ENCODE measurements at places on chromosomes 6 and 20.

DNA sequence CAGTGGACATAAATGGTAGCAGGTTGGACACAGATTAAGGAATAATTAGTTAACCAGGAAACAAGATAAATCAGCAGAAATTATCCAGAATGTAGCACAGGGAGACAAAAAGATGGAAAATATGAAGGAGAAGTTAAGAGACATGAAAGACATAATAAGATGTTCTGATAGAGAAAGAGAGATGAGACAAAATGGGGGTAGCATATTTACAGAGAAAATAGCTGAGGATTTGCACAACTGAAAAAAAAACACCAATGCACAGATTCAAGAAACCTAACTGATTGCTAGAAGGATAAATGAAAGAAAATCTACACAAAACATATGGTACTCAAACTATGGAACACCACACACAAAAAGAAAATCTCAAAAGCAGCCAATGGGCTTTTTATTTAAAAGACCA lies 34.6 kb upstream of the TBC1D22B start:
- no peak for DNase-seq

GRCh38 chr6:149166747-149167146 lies 150.8 kb upstream of the TAB2 start:
- DNase-seq = no peak

- DNase-seq = no peak
Measured at GRCh38 chr6:37058084-37058586, 52.7 kb downstream of the FGD2 start.

GRCh38 chr6:43915986-43916923 lies 146.2 kb downstream of the VEGFA start:
- DNase-seq = no peak

- no peak for DNase-seq
Measured at GRCh38 chr6:144075875-144076274, 19.5 kb downstream of the SF3B5 start.

DNA sequence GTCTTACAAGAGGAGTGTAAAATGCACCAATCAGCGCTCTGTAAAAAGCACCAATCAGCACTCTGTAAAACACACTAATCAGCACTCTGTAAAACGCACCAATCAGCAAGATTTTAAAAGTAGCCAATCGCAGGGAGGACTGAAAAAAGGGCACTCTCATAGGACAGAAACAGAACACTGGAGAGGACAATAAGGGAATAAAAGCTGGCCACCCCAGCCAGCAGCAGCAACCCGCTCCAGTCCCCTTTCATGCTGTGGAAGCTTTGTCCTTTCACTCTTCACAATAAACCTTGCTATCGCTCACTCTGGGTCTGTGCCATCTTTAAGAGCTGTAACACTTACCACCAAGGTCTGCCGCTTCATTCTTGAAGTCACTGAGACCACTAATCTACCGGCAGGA lies 1.7 kb upstream of the AIG1 start:
- peak; percentile 27 for DNase-seq

DNA sequence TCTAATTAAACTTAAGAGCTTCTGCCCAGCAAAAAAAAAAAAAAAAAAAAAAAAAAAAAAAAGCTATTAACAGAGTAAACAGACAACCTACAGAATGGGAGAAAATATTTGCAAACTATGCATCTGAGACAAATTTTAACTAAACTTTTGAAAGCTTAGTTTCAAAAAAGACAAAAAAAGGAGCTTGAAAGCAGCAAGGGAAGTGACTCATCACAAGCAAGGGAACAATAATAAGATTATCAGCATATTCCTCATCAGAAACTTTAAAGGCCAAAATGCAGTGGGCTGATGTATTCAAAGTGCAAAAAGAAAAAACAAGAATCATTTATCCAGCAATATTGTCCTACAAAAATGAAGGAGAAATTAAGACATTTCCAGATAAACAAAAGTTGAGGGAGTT lies 158.6 kb downstream of the RNF144B start:
- DNase-seq = no peak

- DNase-seq = peak; percentile 49
Measured at GRCh38 chr6:157648561-157648960, 174.5 kb upstream of the SNX9 start.

- no peak for DNase-seq
Measured at GRCh38 chr20:45999557-46000261, 9.0 kb upstream of the MMP9 start.

All from LoVo (cell line).